ENCODE measurements at places on chromosomes 7 and 10.

DNA sequence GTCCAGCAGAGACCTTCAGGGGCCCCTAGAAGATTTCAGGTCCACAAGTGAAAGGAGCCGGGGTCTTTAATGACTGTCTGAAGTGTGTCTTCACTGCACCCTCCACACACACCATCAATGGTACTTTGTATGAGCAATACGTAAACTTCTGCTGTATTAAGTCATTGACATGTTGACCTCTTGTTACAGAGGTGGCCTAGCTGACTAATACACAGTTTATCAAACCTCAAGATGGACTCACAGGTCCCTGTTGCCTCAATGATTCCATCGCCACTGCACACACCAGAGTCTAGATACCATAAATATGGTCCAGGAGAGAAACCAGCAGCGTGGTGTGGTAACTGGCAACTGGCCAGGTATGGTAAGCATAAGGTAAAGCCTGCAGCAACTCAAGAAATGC is 19.5 kb downstream of the KCNMA1 start:
- no peak for DNase-seq

GRCh38 chr10:89873055-89873454 is 171.7 kb downstream of the KIF20B start:
- DNase-seq, result no peak

DNA sequence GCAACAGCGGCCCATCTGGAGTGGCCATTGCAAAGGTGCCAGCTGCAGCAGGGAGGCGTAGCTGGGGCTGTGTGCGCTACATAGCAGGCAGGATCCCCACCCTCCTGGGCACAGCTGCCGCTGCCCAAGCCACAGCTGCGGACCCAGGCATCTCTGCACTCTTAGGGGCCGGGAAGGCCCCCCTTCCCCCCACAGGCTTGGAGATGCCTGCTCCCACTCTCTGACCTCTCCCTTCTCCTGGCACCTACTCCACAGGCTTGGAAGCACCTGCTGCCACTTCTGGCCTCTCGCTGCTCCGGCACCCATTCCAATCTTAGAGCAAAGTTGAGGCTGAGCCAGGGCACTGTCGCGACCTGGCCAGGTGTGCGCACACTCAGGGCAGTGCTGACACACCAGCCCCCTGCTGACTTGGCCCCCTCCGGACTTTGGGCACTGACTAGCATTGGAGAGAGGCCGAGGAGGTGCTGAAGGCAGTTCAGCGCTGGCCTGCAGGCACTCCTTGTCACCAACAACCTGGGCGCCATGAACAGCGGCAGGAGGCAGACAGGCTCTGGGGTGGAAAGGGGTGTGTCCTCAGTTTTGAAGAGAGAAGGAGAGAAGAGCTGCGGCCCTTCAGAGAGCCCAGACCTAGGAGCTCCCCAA is 18.4 kb downstream of the RBM48 start:
- no peak for DNase-seq

DNA sequence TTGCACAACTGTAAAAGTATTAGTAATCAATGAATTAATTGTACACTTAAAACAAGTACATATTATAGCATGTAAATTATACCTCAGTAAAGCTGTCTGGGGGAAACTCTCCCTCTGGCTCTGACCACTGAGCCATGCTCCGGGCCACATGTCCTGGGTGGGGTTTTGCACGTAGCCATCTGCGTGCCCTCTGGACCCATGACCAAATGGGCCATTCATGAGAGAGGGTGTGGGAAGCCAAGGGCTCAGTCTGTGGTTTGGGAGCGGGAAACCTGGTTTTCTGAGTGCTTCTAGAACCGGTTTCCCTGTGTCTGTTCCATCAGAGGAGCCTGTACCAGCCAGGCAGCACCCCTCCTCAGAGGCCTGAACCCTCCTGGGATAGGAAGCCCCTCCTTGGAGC is 143.2 kb downstream of the SH3PXD2A start:
- DNase-seq, result no peak

GRCh38 chr10:69414036-69415018 is 2.4 kb downstream of the TACR2 start:
- DNase-seq, result no peak

- DNase-seq, result no peak
These were observed 11.7 kb downstream of the CASP2 start for GRCh38 chr7:143299840-143300239.

- DNase-seq, result no peak
These were observed 28.5 kb upstream of the TRIM24 start for GRCh38 chr7:138431517-138431916.

GRCh38 chr7:72286519-72286918 is 125.6 kb downstream of the CALN1 start:
- no peak for DNase-seq

DNA sequence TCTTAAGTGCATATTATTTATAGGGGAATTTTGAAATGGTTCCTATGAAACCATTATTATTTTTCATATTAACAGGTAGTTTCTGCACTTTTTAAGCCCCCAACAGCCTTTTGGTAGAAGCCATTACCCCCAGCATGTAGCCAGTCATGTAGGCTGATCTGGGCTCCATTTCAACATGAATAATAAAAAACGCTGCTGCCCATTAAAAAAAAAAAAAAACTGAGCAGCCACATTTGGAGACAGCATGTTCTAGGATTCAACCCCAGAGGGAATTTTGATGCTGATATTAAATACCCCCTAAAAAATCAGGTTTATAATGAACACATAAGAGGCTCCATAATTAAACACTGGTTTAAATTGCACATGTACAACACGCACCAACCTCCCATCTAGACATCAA is 181.3 kb downstream of the RTKN2 start:
- no peak for DNase-seq

DNA sequence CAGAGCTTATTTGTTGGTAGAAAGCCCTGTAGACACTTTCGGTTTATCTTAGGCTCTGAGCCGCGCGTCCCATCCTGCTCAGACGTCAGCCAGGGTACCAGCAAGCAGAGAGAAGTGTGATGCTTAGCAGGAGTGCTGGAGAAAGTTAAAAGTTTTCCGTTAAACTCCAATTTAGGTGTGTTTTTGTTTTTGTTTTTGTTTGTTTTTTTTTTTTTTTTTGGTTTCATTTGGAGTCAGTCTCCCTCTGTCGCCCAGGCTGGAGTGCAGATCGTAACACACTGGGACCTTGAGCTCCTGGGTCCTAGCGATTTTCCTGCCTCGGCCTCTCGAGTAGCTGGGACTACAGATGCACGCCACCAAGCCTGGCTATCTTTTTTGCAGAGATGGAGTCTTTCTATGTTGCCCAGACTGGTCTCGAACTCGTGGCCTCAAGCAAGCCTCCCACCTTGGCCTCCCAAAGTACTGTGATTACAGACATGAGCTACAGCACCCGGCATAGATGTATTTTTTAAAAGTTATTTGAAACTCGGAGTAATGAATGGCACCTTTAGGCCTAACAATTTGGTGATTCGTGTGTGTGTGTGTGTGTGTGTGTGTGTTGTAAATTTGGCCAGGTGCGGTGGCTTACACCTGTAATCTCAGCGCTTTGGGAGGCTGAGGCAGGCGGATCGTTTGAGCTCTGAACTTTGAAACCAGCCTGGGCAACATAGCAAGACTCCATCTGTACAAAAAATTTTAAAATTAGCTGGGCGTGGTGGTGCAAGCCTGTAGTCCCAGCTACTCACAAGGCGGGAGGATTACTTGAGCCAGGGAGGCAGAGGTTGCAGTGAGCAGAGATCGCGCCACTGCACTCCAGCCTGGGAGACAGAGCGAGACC is 1.3 kb upstream of the HIP1 start:
- DNase-seq, result no peak

GRCh38 chr10:32055478-32056135 is 618 bp downstream of the KIF5B start:
- DNase-seq, result peak; percentile 58

DNA sequence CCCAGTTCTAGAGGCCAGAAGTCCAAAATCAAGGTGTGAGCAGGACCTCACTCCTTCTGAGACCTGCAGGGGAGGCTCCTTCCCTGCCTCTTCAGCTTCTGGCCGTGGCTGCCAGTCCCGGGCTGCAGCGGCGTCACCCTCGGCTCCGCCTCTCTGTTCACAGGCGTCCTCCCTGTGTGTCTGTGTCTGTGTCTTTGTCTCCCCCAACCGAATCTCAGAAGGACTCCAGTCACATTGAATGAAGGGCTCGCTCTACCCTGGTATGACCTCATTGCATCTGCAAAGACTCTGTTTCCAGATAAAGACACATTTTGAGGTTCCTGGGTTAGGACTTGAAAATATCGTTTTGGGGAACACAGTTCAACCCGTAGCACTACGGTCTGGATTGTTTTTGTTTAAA is 33.1 kb upstream of the GALNT11 start:
- no peak for DNase-seq

DNA sequence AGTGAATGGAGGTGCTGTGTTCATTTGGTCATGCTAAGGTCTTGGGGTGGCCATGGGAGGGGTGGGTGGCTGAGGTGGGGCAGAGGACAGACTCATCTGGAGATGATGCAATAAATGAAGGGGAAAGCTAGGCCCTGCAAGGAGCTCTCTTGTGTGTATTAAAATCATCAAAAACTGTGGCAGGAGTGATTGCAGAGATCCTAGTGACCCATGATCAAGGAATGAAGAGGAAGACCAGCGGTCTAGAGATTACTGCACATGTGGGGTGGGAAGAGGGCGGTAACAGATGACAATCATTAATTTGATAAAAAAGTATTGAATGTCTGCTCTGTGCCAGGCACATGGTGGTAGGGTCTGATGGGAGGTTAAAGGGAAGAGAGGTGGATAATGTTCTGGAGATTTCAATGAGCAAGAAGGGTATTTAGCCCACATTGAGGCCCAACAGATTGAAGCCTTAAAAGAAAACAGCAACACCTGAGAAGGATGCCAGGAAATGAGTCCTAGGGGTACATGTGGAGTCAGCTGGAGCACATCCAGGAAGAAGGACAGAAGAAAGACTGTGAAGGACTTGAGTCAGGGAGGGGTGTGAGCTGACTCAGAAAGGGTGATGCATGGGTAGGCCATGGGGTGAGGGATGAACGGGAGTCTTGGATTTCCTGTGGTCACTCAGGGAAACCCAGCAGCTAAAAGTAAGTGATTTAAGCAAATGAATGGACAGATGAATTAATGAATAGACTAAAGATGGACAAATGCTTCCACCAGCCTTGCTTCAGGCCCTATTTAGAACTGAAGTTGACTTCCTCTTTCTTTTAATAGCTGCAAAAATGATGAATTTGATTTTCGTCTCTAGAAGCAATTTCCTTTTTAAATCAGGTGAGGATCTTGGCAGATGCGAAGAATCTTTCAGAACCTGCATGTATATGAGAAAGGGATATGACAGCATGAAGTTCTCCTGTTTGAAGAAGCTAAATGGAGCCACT is 83.1 kb upstream of the IGFBP3 start:
- peak; percentile 79 for DNase-seq

GRCh38 chr7:50181081-50181480 is 88.0 kb upstream of the ZPBP start:
- no peak for DNase-seq

- no peak for DNase-seq
These were observed 37.1 kb downstream of the POLL start for GRCh38 chr10:101550965-101551364.

DNA sequence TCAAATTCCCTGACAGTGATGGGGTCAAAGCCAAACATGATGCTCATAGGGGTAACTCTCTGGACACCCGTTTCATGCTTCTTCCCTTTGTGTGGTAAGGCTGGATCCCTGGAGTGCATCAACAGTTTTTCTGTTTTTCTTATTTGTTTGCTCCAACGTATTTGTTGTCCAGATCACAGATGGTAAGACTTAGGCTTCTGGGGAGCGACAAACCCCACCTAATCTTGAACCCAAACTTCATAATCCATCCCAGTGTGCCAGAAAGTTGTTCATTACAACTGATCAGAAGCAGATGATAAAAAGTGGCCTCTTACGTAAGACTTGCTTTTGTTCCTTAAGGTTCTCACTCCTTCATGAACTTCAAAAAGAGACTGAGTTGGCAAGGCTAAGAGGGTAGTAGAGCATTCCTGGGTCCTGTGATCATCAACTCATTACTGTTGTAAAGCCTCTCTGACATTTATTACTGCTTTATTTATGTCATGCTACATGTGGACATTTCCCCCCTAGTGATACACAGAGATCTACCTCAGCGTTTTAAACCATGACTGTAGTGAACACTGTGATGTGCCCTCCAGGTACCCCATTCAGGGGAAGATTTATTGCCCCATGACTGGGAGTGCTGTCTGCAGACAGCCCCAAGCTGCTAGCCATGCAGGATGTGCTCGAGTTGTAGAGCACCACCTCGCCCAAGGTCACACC is 125.6 kb downstream of the CCDC71L start:
- DNase-seq, result peak; percentile 88

DNA sequence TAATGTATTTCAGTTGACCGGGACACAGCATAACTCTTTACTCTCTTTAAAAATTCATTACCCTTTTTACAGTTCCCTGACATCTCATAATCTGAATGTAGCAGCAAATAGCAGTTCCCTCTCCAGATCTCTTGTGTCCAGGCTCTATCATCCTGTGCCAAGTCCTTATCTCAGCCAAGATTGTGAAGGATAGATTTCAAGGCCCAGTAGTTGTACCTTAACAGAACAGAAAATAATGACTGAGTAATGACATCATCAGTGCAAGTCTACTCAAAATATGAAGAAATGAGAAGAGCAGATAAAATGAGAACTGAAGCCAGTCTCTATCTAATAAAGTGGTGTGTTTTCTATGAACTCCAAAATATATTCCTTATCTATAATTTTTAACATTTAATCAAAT is 92.6 kb downstream of the TFEC start:
- no peak for DNase-seq

GRCh38 chr10:44647877-44648542 is 263.1 kb upstream of the CXCL12 start:
- peak; percentile 99 for DNase-seq

DNA sequence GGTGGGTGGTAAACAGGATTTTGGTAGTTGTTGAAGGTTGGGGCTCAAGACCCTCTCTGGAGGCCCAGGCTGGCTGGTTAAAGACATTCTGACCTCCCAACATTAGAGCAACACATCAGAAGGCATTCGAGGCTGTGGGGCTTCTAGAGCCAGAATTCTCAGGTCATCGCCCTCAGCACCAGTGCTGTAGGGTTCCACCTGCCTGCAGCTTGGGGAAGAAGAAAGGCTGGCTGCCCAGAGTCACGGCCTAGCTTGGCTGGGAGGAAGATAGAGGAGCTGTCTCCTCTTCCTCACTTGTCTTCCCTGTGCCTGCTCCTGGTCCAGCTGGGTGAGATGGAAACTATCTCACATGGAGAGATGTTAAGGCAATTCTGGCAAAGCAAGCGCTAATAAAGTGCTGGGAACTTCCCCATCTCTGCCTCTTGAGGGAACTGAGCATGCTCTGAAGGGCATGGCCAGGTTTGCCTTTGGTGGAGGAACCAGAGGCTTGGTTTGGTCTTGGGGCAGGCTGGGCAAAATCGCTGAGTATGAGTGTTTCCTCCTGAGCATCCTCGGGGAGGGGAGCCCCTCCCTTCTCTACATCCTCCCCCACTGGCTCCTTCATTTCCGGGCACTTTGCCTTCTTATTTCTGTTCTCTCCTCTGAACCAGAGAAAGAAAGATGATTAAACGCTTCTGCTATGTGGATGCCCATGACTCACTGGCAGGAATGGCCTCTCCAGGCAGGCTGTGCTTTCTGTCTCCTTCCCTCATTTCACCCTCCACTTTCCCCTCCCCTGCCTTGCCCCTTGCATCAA is 509.0 kb upstream of the PODXL start:
- DNase-seq, result peak; percentile 97
